Stimulated activated CD8-positive, alpha-beta memory T cell treated with anti-CD3 and anti-CD28 coated beads, Interleukin-12 subunit alpha, Interleukin-12 subunit beta, amount 100 ng/mL, for 1 hour (primary cell): ENCODE measurements at places on chromosomes 1 and 21.

DNA sequence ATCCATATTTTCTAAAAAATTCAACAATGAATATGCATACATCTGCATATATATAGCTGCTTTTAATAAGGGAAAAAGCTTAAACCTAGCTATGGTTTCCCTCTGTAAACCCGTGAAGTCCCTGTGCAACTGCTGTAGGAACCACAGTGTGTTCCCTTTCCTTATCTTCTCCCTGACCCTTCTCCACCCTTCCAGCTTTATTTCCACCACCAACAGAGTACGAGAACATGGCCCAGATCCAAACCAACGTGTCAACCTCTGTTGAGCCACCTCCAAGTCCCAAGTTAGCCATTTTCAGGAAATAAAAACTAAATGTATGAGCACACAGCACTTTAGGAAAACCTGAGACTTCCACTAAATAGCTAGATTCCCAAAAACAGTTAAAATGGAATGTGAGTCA, 20.3 kb downstream of the SUSD4 start:
- no peak for DNase-seq

- no peak for DNase-seq
Observed at GRCh38 chr1:201422026-201422425, 496 bp upstream of the TNNI1 start.

DNA sequence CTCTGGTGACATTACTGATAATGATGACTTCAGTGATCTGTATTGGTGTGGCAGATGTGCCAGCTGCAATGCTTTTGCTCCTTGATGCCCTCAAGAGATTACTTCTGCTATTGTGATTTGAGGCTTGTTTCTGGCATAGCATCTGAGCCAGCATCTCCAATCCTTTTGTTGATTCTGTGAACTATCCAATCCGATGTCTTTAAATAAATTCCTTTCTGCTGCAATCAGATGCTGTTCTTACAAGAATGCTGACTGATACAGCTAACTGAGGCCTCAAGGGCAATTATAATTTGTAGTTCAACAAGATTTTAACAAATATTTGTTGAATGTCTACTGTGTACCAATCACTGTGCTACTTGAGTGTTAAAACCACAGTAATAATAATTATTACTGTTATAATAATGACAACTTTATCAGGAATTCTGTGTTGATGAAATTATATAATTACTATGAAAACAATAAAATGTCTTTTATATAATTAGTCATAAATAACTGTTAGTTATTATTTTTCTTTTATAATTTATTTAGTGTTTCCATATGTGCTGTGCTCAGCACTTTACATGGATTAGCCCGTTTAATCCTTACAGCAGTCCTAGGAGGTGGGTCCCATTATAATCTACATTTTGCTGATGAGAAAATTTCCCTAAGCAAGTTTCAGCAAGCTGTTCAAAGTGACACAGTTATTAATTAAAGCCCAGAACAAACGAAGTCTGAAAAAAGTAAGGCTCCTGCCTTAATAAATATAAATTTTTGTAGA, 308.2 kb downstream of the BRINP3 start:
- no peak for DNase-seq

DNA sequence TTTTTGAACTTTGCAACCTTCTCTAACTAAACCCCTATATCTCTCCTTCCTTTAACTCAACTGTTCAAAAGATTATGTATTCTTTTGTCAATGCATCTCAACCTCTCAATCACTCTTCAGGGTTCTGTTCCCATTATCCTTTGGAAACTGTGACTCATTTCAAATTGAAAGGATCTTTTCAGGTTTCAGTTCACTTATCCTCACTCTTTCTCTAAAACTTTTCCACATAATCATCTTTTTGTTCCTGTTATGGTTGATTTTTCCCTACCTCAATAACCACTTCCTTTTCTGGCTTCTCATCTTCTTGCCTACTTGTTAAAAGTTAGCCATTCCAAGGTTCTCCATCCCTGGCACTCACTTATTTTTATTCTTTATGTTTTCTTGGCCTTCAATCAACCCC, 56.2 kb upstream of the NUF2 start:
- no peak for DNase-seq

GRCh38 chr1:156108057-156108456, 6.5 kb upstream of the LMNA start:
- no peak for DNase-seq

GRCh38 chr1:82323144-82323841, 522.6 kb downstream of the ADGRL2 start:
- DNase-seq, result no peak

GRCh38 chr1:235411489-235412486, 44.6 kb downstream of the TBCE start:
- no peak for DNase-seq

DNA sequence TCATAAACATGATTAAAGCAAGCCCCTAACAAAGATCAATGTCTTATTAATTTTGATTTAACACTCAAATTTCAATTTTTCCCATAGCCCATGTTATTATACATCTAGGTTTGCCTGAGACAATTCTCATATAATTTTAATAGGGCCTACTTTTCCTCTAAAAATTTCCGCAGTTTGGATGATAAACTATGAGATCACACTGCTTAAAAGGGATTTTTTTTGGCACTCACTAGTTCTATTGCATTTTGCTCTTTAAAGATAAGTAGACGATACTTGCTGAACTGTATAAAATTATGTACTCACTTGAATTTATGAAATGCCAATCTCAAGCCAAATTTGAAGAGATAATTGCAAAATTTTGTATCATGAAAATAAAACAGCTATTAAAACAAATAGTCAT, 480.4 kb upstream of the ZRANB2 start:
- DNase-seq, result no peak

DNA sequence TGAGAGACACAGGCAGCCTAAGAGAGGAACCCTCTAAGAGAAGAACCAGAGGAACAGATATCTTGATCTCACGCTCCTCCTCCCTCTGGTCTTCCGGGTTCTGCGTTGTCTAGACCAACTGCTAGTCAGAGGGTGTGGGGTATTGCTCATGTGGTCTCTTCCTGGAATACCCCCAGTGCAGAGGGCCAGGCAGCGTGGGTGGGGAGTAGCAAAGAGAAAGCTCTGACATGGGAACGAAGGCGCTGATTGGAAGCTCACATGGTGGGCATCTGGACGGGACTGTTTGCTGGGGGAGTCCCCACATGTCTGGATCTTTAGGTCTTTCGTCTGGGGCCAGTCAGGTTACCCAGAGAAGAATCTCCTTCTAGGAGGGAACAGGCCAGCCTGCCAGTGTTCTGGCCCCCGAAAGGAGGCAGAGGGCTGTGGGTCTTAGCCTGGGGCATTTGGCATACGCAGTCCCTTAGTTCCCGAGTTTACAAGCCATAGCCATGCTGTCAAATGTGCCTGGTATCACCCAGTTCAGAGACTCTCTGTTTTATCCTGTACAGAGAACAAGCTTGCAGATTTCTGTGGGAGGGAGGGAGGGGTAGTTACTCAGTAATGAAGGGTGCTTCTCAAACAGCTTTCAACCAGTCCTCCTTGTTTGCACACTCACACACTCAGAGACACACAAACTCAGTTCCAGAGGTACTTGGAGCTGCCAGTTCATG, 18.3 kb upstream of the IL6R start:
- peak; percentile 48 for DNase-seq

DNA sequence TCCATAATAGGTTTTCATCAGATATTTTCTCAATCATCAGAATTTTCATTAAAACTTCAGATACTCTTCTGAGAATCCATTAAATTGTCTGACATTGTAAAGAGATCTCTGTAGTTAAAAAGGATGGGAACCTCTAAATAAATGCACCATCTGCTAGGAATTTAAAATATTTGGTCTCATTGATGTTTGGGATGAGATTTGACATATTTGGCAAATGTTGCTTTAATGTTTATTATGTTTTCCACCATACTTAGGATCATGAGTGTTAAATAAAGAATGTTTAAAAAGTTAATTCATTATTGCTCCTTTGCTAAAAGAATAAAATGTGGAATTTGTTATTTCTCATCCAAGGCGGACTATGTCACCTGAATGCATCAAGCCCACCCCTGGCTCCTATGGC, 85.5 kb upstream of the VANGL1 start:
- no peak for DNase-seq

- no peak for DNase-seq
Observed at GRCh38 chr21:38790059-38790458, 15.7 kb upstream of the ETS2 start.

DNA sequence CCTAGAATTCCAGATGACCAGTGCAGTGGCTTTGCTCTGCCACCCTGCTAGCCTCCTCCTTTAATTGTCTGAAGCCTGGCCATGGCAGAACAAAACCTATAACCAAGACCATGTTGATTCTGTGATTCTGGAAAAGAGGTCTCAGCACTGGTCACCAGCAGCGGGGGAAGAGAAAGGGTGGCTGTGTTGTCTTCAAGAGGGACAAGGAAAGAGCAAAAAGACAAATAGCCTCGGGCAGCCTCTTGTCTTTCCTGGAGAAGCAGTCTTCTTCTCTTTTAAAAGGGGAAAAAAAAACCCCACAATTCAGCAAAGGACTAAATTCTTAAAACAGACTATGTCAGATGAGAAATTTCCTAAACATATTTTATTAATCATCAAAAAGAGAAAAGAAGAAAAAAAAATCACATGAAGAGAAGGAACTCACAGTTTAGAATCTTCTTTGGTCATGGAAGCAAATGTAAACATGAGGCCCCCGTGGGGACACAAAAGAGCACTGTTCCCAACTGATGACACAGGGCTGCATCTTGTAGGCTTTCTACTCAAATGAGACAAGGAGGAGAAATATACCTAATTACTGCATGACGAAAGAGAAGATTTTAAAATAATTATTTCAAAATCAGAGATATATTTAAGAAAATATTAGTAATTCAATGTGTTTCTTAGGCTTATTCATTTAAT, 36.3 kb upstream of the RAP1GAP start:
- DNase-seq, result no peak

DNA sequence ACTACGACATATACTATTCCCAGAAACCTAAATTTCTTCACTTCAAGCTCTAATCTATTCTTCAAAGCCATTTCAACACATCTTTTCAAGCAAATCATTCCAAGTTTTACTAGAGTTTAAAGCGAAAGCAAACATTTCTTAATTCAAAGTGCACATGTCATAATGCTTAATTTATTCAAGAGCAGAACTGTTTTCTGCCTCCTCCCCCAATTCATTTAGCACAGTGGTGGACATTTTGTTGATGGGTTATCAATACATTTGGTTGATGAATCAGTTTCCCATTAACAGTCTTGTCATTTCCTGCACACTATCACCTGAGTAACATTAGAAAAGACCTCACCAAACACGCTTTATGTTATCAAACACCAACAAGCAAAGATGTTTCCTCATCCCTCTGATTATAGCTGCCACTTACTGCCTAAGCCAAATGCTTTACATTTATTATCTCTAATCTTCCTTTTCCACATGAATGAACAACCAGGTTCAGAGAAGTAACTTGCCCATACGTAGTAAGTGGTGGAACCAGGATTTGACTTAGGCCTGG, 2.0 kb downstream of the SRSF4 start:
- no peak for DNase-seq

- DNase-seq, result peak; percentile 51
Observed at GRCh38 chr1:160567858-160568682, 11.2 kb downstream of the CD84 start.

GRCh38 chr1:62358665-62359373, 39.6 kb upstream of the KANK4 start:
- DNase-seq, result no peak

DNA sequence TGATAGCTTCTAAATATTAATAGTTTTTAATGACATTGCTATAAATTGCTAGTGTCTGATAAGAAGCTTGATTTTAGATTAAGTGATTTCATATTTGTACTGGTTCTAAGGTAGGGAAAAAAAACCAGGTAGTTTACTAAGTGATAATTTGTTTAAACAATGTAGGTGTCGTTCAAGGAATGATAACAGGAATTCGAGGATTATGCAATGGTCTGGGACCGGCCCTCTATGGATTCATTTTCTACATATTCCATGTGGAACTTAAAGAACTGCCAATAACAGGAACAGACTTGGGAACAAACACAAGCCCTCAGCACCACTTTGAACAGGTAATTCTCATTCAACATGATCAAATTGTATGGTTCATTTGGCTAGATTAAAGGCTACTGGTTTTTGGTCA, 52.4 kb downstream of the SASS6 start:
- DNase-seq, result no peak

DNA sequence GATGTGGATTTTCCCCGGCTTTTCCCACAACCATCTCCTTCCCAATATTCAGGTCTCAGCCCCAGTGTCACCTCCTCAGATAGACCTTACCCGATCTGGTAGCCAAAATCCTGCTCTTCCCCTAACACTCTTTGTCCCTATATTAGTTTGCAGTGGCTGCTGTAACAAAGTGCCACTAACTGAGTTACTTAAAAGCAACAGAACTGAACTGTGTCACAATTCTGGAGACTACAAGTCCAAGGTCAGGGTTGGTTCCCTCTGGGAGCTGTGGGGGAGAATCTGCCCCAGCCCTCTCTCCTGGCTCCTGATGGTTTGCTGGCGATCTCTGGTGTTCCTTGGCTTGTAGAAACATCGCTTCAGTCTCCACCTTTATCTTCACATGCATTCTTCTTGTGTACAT, 64.0 kb downstream of the NENF start:
- DNase-seq, result no peak

DNA sequence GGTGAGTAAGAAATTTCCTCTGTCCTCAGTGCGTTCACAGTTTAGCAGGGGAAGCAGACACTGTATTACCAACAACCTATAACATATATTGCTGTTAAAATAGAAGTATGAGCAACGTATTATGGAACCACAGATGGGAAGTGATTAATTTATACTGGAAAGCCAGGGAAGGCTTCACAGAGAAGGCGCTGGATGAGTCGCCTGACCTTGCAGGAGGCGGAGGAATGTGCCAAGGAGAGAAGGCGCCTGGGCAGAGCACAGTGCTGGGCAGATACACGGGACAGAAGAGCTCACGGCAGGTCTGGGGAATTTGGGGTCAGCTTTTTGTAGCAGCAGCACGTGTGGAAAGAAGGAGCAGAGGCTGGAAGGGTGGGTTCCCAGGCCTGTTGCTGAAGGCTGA, 116.3 kb downstream of the DHRS3 start:
- no peak for DNase-seq

GRCh38 chr1:224689374-224689773, 73.3 kb downstream of the CNIH3 start:
- no peak for DNase-seq

- DNase-seq, result peak; percentile 17
Observed at GRCh38 chr1:109248797-109249629, at the start of gene CELSR2. Gene CELSR2 (plus strand): TSS chr1:109249539. CDS start chr1:109250080, 541 bp downstream.

- no peak for DNase-seq
Observed at GRCh38 chr1:14340002-14340785, 258.3 kb upstream of the KAZN start.

GRCh38 chr1:150619576-150620509, 9.6 kb downstream of the ENSA start:
- no peak for DNase-seq

- DNase-seq, result no peak
Observed at GRCh38 chr1:204241050-204241449, 27.3 kb upstream of the GOLT1A start.

DNA sequence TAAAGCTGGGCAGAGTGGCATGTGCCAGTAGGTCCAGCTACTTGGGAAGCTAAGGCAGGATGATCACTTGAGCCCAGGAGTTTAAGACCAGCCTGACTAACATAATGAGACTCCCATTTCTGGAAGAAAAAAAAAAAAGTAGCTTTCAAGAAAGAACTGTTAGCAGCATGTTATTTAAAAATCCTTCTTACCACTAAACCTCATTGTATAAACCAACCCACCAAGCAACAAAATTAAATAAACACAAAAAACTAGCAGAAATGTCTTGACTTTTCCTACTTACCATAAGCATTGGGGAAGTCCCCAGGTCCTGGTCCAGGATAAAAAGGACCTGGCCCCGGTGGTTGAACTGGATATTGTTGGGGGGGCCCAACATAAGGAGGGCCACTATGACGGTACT, 192.9 kb upstream of the HP1BP3 start:
- DNase-seq, result no peak
